Kidney epithelial cell (primary cell): ENCODE measurements at places on chromosomes 3 and 15.

DNA sequence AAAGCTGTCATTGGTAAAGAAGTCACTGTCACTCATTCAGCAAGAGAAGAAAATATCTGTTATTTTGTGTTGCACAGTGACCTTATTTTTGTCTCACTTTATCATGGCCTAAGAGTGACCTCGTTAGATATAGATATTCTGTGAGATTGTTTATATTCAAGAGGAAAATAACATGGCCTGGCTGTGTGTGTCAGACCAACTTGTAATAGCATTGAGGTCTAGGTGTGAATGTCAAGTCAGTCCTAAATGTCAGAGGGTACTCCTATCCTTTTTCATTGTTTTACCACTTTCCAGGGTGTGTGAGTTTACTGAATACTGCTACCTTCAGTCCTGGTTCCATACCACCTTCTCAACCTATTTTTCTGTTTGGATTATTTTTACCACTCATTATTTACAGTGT is 18.5 kb upstream of the TM4SF4 start:
- no peak for DNase-seq

DNA sequence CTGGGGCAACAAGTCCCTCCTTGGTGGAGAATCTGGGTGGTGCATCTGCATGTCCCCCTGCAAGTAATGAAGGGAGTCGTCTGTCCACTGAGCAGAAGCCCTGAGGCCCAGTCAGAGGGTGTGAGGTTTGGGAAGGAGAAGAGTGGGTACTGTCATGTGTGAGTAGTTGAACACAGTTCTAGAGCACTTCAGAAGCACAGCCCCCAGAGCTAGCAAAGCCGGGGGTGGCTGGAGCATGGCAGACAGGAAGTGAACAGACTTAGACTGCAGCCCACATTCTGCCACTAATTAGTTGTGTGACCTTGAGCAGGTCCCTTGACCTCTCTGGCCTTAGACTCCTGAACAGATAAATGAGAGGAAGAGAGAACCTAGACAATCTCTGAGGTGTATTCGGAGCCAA is 207.6 kb downstream of the UACA start:
- DNase-seq, result no peak

- DNase-seq, result no peak
Observed at GRCh38 chr3:197496746-197497125, 59.0 kb downstream of the BDH1 start.

- no peak for DNase-seq
Observed at GRCh38 chr3:53837331-53837730, 8.9 kb downstream of the CHDH start.

DNA sequence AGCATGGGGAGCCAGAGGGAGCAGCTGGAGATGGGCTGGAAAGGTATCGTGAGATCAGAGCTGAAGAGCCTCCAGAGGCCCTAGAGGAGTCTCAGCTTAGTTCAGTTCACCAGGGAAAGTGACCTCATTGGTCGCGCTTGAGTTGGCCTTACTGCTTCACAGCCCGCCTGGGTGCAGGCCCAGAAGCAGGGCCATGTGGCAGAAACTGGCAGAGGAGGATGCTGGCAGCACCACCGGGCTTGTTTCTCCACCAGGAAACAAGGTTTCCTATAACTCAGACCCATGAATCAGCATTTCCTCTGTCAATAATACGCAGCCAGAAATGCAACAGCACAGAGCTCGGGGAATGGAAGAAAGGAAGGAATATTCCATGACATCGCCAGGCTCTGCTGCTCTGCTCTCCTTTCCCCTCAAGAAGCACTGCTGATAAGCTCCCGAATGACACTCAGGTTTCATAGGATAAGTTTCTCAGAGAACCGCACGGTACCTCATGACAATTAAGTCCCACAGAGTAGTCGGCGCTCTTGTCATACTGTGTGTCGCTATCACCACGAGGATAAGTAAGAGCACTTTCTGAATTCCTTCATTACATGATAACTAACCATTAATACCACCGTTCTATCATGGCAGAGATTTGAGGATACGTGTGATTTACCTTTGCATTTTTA is 147.1 kb upstream of the LPP start:
- DNase-seq, result no peak

GRCh38 chr15:91515188-91515754 is 338.2 kb upstream of the SLCO3A1 start:
- DNase-seq, result peak; percentile 53

GRCh38 chr3:65194047-65194714 is 506.4 kb upstream of the ADAMTS9 start:
- no peak for DNase-seq

- DNase-seq, result no peak
Observed at GRCh38 chr15:40252438-40253166, 13.7 kb downstream of the PAK6 start.

- no peak for DNase-seq
Observed at GRCh38 chr3:195401943-195402342, 40.9 kb downstream of the ACAP2 start.

DNA sequence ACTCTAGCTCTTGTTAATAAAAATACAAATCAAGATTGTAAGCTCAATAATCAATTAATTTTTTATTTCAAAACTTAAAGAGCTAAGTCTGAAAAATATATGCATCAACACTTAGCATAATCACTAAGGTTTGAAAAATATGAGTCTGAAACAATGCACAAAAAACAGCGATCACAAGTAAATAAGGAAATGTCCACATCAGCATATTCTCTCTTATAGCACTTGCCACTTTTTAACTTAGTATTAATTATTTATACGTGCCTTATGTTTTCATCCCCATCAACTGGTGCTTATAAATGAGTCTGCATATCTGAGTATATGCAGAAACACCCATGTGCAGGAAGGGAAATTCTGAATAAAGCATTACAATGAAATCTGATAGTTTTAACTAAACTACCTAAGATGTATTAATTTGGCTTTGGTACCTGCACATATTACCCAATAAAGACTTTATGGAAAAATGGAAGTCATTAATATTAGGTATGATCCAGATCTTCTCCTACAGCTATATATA is 28.3 kb downstream of the AQR start:
- no peak for DNase-seq

DNA sequence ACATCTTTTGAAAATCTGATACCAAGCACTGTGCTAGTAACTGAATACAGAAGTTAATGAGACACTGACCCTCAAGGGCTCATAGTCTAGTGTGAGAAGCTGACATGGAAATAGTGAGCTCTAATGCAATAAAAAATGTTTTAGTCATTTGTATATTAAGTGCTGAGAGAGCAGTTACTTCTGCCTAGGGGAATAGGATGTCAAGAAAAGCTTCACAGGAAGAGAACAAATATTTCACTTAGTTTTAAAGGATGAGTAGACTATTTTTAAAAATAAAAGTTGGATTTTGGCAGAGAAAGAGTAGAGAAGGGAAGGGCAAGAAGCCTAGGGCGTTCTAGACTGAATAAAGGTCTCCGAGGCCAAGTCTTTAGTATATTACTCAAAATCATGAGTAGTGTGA is 158.4 kb downstream of the ATG7 start:
- DNase-seq, result no peak

GRCh38 chr15:25175033-25175788 is 220.4 kb downstream of the SNRPN start:
- DNase-seq, result no peak

DNA sequence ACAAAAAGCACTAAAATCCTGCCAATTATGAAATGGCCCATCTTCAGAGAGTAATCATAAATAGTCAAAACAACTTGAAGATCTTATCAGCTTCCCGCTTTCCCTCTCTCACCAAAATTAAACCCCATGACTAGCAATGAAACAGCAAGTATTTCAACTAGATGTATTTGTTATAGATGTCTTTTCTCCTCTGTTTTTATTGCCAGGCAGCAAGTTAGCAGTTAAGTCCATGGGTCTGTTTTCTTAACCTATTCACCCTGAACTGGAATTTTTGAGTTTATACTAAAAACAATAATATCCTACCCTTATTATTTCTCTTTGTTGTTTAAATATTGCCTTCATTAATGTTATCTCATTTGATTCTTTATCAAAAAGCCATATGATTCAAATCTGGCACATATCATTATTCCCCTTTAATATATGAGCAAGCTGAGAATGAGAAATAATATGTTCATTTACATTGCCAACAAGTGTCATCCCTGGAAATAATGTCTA is 23.3 kb downstream of the AQP9 start:
- no peak for DNase-seq

DNA sequence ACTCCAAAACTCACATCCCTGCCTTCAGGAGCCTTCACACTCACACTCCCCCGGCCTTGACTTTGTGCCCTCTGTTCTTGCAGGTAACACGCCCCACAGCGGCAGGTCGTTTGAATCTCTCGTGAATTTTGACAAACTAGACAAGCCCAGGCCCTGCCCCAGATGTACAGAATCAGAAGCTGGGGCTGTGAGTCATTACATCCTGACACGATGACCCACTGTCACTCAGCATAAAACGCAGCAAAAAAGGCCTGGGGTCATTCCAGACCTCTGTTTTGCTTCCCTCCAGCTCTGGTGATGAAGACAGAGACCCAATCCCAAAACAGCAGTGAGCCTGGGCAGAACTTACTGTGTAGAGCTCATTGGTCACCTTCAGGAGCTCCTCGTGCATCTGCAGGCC is 116.4 kb upstream of the RAD18 start:
- DNase-seq, result no peak

GRCh38 chr3:124885466-124886167 is 1.5 kb downstream of the ITGB5 start:
- DNase-seq, result no peak

DNA sequence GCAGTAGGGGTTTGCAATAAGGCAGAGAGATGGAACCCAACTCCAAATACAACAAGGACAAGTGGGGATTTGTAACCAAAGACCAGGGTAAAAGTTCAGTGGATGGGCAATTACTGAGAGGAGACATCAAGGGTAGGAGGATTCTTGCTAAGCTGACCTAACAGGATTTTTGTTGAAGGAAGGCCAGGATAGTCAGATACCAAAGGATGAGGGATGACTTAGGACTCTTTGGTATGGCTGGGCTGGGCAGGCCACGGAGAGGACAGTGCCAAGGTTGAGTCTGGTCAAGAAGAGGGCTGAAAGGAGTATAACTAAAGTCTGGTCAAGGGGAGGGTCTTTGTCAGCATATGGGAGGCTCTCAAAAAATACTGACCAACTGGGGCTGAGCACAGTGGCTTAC is 85.3 kb upstream of the UBE2E2 start:
- no peak for DNase-seq

GRCh38 chr15:83973816-83974215 is 261.8 kb upstream of the GOLGA6L4 start:
- no peak for DNase-seq

DNA sequence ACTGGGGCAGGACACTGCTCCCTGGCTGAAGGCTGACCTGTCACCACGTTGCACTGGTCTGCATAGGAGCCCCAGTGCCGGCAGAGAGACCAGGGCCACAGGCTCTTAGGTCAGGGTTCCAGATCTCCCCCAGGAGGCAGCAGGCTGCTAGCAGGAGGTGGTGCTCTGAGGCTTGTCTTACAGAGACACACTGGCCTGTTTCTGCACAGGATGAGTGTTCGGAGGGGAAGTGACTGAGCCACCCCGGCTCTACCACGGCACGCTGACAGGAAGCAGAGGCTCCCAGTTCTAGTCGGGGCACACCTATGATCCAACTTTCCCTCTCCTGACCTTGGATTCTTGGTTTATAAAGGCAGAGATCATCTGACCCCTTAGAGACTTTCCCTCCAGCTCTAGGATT is 8.6 kb downstream of the FBXL22 start:
- DNase-seq, result no peak

GRCh38 chr3:193701953-193702635 is 109.1 kb downstream of the OPA1 start:
- DNase-seq, result peak; percentile 79

- DNase-seq, result no peak
Observed at GRCh38 chr3:124935794-124936542, 1.4 kb upstream of the MUC13 start.

- no peak for DNase-seq
Observed at GRCh38 chr3:25426408-25426807, 1.7 kb upstream of the RARB start.

- DNase-seq, result no peak
Observed at GRCh38 chr15:72911626-72912025, 128.1 kb upstream of the ADPGK start.

- DNase-seq, result no peak
Observed at GRCh38 chr15:48965972-48966371, 2.3 kb upstream of the SHC4 start.

- DNase-seq, result peak; percentile 32
Observed at GRCh38 chr3:136960838-136961836, 3.4 kb downstream of the IL20RB start.

- DNase-seq, result no peak
Observed at GRCh38 chr3:76754247-76754646, 285.7 kb upstream of the ROBO2 start.

DNA sequence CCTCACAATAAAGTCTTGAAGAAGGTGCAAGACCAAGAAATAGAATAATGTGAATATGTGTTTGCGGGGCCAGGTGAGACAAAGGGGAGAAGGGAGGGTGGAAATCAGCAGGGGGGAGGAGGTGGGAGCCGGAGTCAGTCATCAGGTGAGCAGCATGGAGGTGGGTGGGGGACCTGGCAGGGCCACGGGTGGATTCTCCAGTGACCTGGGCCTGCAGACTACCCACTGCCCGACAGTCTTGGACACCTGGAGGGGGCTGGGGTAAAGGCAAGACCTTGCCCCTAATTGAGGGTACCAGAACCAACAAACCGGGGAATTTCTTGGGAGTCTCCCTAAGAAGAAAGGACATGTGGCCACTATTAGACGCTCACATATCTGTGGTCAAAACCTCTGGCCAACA is 95.8 kb downstream of the CHSY1 start:
- no peak for DNase-seq

- no peak for DNase-seq
Observed at GRCh38 chr3:127159543-127159942, 33.4 kb upstream of the PRR23E start.

GRCh38 chr3:123285066-123285465 is 83.3 kb downstream of the SEC22A start:
- no peak for DNase-seq
